Calu3 (cell line): ENCODE measurements at places on chromosomes 2 and 18. TPM values are rescaled to one million over a fixed set of nuclear protein-coding genes. Genes with fewer than 3 reads are reported as not detected.

GRCh38 chr18:40882468-40882867, 1072.6 kb upstream of the PIK3C3 start:
- no peak for DNase-seq

CCL20 gene
- 25.4 and 39.9 TPM in 2 replicates for total RNA-seq

- no peak for DNase-seq
Measured at GRCh38 chr18:3262234-3263131, 550 bp downstream of the MYL12B start.

- DNase-seq: no peak
Measured at GRCh38 chr2:207720517-207721187, 9.2 kb downstream of the CCNYL1 start.

AQP12B gene
- total RNA-seq: not detected in 2 replicates

DNA sequence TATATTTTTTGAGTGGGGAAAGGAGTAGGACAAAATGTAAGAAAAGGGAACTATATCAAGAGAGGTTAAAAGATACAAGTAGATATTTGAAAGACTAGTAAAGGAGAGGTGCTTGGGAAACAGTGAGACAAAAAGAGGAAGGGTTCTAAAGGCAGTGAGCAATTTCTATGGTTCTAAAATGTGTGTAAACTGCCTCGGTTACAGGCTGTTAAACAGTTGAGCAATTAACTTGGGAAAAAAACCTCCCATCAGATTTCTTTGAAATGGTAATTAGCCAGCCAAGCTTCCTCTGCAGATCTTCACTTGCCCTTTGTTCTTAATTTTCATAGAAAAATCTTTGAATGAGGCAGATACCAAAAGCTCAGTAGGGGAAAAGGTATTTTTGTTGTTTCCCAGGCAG, 238.7 kb upstream of the KCNH7 start:
- DNase-seq: no peak
